ENCODE measurements at places on chromosomes 2 and 18.
A peak's percentile ranks its signal among the peaks of the same experiment; 100 is the strongest.

- DNase-seq: no peak
Measured at GRCh38 chr2:176074919-176075425, 8.8 kb downstream of the EVX2 start.

- DNase-seq: no peak
Measured at GRCh38 chr2:10613263-10613662, 76.5 kb downstream of the NOL10 start.

DNA sequence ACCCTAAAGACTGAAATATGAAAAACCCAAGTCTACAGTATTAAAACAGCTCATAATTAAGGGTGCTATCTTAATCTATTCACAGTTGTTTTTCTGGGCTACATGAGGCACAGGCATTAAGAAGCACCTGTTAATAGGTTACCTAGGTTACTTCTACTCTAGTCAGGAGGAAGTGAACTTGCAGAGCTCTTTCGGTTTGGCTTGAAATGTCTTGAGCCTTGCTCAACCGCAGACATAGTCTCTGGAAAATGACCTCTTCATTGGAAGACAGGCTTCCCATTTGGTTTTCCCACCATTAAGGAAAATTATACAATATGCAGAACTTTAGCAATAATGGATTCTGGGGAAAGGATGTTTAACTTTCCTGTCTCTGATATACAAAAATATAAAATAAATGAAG lies 142.3 kb upstream of the KCNJ3 start:
- DNase-seq: no peak

DNA sequence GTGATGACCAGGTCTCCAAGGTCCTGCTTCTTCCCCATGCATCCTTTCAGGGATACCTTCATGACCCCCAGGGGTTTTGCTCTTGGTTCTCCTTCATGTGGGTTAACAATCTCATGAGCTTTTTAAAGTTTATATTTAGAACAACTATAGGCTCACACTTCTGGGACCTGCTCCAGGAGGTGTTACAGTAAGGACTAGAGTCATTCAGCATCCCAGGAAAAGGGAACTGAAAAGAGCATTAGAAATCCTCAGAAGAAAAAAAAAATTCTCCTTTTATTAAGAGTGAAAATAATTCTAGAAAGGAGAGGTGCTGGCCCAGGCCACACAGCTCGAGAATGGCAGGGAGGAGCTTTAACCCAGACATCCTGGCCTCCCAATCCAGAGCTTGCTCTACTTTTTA lies 66.5 kb downstream of the SETBP1 start:
- DNase-seq: no peak

DNA sequence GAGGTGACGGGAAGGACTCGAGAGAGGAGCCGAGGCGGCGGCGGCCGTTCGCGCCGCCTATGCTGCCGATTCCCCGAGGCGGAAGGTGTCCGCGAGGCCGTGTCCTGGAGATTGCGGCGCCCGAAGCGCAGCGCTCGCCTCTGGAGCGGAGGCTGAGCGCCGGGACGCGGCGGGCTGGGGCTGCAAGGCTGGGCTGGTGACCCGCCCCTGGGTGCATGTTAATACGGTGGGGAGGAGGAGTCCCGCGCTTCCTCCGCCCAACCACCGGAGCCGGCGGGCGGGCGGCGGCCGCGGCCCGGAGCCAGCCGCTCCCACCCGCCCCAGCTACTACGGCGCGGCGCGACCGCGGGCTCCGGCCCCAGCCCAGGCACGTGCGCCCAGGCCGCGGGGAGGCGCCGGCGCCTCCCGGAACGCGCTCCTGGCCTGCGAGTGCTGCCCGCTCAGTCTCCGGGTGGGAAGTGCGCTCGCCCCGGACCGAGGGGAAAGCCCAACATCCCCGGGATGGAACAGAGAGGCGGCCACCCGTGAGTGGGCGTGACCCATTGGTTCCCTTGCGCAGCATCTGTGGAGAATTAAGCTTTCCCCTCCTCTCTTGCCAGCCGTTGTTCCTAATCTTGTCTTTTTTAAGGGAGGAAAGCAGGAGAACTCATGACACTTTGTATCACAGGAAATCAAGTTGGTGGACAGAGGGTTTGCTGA lies at the start of gene DLGAP1:
DLGAP1 (minus strand) TSS at position 195 of the 699 bp plus-strand sequence.
- DNase-seq: no peak

GRCh38 chr2:217413193-217413592 lies 553.3 kb upstream of the TNP1 start:
- no peak for DNase-seq

GRCh38 chr2:43542285-43542933 lies 53.4 kb downstream of the THADA start:
- DNase-seq: no peak

GRCh38 chr2:206149330-206149729 lies 9.9 kb downstream of the NDUFS1 start:
- DNase-seq: no peak

- peak; percentile 51 for DNase-seq
Measured at GRCh38 chr2:197599285-197599965, 76.0 kb downstream of the RFTN2 start.

GRCh38 chr2:177402096-177402495 lies 9.5 kb downstream of the AGPS start:
- DNase-seq: no peak

DNA sequence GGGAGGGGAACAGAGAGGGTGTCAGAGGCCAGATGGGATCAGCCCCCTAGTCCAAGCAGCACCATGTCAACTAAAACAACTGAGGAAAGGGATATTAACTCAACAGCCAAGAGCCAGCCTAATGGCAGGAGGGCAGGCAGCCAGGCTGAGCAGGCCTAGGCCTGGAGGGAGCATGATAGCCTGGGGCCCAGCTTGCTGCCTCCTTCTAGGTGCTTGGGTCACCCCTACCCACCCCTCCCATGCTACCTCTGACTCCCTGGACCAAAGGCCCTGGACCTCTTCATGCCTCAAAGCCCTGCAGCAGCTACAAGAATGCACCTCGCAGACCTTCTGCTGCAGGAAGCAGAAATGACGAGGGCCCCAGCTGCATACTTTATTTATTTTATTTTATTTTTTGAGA lies 22.1 kb upstream of the TNS1 start:
- no peak for DNase-seq

DNA sequence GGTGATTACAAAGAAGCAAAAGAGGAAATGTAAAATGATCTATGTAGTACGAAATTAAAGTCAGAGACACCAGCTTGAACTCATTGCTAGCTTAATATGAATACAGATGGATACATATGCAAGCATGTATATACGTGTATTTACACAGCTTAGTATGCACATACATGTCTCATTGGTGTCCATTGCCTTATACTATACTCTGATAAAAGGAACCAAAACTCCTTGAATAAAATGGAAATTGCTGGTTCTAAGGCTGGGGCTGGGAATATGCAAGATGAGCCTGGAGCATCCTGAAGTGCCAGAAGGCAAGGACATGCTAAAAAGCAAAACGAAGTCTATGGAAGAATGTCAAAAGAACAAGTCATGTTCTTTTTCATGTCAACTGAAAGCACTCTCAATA lies 1424.4 kb upstream of the SLC39A10 start:
- no peak for DNase-seq

DNA sequence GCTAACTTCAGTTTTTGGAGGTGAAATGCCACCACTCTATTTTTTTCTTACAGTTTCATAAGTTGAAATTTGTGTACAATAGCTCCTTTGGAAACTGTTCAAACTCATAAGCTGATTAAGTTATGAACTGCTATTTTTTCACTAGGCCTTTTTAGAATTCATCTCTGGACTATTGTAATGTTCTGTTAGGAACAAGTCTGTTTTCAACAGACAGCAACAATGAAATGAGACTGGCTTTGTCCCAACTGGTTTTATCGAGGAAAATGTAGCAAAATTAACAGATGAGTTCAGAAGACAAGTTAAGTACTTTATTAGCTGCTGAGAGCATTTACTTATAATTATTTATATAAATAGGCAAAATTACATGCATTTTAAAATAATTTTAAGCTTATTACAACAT lies 310.6 kb downstream of the ZNF804A start:
- no peak for DNase-seq

GRCh38 chr2:128319631-128320191 lies 1.0 kb upstream of the HS6ST1 start:
- no peak for DNase-seq

DNA sequence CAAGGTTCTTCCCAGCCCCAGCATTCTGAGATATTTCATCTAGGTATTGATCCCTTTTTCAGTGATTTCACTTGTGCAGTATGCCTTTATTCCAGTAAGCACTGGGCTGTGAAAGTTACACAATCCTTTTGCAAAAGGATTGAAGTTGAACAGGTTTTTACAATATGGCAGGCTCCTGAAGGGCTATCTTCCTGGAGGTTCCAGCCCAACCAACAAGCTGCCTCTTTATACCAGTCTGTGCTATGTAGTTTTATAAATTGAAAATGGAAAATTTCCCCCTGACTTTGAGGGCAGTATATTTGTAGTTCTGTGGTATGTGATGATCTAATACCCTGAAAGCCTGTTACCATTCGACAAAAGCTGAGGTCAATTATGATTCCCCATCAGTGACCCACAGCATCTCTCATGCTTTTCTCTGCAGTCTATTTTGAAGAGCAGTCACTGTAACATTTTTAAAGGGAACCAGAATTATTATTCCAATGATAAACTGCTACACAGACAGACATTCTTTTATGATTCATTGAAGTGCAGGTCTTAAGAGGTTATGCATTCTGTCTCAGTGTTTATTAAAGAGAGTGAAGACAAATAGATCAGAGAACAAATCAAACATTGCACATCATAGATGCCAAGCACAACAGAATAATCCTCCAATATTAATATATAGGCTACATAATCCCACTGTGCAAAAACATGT lies 35.2 kb upstream of the STPG4 start:
- no peak for DNase-seq

DNA sequence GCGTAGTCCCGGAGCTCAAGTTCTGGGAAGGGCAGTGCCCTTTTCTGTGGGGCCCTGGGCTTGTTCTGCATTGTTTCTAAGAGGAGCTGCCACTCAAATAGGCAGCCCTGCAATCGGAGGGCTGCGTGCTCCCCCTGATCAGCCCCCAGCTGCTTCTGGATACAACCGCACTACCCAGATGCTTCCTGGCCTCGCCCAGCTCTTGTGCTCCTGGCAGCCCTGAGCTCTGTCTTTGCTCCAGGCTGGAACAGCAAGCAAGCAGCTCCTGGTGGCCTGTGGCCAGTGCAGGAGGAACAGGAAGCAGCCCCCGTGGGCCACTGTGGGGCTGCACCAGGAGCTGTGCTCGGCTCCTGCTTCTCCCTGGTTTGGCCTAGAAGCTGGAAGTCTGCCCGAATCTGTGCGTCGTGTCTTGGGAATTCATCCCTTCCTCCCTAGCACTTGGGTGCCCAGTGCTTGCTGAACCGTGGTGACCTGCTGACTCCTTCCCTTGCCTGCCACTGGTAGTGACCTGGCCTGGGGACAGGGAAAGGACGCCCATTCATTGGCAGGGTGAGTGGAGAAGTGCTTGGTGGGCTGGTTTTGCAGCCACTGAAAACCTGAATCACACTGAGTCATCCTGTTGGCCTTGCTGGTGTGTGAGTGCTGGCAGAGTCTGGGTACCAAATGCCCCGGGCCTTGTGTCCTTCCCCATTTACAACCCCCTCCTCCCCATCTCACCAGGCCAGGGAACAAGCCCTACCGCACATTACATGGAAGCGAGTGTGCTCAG lies 27.3 kb upstream of the NTSR2 start:
- no peak for DNase-seq

DNA sequence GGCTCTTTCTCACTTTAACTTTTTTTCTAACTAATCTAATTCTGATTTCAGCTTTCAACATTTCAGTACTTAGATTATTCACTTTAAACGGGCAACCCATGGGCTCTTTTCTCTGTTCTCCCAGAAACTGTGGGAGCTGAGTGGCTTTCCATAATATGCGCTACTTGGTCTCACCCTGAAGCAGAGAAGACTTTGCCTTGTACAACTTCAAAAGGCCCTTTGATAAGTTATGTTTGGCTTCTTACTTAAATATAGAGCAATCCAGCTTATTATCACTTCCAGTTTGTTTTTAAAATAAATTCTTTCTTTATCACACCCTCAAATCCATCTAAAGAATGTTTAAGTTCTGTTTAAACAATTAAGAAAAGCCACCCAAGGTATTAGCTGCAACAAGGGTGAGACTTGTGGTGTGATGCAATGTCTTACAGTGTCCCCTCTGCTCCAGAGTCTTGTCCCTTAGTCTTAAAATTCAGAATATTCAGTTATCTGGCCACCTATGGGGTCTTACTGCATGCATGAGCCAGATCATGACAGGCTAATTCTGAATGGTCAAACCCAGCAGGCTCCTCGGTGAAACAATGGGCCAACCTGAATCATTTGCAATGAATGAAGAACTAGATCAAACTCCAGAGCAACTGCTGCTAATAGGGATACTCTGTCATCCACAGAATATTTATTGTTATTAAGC lies 38.8 kb downstream of the GCG start:
- no peak for DNase-seq

DNA sequence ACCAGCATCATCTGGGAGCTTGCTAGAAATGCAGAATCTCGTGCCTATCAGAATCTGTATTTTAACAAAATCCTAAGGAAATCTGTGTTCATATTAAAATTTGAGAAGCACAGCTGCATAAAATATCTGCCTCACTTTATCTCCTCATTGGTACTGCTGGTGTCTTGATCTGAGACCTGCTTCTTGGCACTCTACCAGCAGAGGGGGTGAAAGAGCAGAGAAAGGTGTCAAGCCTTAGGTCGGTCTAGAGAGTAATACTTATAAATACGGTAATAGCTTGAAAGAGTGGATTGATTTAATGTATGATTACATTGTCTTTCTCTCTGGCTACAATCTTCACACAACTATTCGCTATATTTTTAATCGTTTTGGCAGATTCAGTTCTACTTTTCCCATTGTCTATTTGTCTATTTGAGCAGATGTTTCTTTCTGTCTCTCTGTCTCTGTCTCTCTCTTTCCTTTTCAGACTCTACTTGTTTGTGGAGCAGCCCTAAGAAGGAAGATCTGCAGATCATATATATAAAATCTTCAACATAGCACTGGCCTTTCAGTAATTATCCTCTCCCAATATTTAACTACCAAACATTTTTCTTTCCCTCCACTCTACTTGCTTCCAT lies 1.7 kb upstream of the GCG start:
- DNase-seq: peak; percentile 29

GRCh38 chr2:60172801-60173200 lies 380.7 kb downstream of the BCL11A start:
- no peak for DNase-seq

GRCh38 chr18:44054514-44054913 lies 626.2 kb upstream of the SETBP1 start:
- DNase-seq: no peak

GRCh38 chr2:20576598-20577115 lies 74.2 kb downstream of the HS1BP3 start:
- DNase-seq: peak; percentile 54

- DNase-seq: no peak
Measured at GRCh38 chr18:49170925-49171505, 220.2 kb upstream of the SMAD7 start.

- DNase-seq: no peak
Measured at GRCh38 chr2:45007961-45008295, 1.3 kb downstream of the SIX2 start.

Measured in CD8-positive, alpha-beta memory T cell (primary cell).